ENCODE measurements at places on chromosomes 7 and 10.

- no peak for DNase-seq
Observed at GRCh38 chr7:2199956-2200583, 32.7 kb downstream of the MAD1L1 start.

GRCh38 chr10:128059266-128059981 lies 66.8 kb downstream of the MKI67 start:
- no peak for DNase-seq

DNA sequence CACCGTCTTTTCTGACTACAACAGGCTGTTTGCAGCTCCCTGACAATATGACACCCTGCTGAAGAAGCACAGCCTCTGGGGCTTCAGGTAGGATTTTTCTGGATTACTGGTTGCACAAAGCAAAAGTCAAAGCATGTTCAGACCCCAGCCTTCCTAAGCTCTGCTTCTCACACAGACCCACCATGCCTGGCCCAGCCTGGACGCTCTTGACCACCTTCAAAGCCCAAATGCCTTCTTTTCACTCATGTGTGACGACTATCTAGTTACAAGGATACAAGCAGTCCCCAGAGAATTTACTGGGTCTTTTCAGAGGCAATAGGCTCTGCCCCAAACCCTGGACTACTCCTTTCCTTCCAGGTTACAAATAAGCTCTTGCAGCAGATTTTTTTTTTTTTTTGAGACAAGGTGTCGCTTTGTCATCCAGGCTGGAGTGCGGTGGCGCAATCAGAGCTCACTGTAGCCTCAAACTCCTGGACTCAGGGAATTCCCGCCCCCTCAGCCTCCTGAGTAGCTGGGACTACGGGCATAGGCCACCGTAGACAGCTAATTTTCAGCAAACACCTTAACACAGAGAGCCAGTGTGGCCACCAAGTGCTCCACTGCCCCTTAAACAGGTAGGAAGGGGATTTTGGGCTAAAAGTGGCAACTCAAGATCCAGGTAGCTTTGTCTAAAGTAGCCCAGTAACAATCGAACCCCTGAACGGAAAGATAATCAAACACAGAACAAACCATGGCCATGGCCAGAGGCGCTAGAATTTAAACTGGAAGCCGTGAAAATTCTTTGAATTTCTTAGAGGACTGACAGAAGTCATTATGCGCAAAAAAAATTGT lies 16.2 kb downstream of the SVIL start:
- no peak for DNase-seq

GRCh38 chr10:77383861-77384553 lies 253.6 kb downstream of the KCNMA1 start:
- DNase-seq: no peak

DNA sequence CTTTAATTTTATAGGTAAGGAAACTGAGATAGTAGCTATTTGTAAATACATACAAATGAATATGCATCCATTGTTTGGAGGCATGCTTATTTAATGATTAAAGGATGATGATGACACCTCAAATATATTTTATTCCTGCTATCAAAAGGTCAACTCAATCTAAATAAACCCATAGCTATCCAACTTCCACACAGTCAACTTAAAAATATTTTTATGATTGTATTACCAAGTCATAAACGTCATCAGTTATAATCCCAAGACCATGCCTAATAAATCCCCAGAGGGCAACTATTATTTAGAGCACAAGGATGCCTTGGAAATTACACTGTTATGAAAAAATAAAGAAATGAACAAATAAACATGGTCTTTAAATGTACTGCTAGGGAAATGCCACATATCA lies 102.1 kb downstream of the MPP7 start:
- no peak for DNase-seq

GRCh38 chr10:43078986-43079273 lies 2.1 kb downstream of the RET start:
- peak; percentile 72 for DNase-seq

DNA sequence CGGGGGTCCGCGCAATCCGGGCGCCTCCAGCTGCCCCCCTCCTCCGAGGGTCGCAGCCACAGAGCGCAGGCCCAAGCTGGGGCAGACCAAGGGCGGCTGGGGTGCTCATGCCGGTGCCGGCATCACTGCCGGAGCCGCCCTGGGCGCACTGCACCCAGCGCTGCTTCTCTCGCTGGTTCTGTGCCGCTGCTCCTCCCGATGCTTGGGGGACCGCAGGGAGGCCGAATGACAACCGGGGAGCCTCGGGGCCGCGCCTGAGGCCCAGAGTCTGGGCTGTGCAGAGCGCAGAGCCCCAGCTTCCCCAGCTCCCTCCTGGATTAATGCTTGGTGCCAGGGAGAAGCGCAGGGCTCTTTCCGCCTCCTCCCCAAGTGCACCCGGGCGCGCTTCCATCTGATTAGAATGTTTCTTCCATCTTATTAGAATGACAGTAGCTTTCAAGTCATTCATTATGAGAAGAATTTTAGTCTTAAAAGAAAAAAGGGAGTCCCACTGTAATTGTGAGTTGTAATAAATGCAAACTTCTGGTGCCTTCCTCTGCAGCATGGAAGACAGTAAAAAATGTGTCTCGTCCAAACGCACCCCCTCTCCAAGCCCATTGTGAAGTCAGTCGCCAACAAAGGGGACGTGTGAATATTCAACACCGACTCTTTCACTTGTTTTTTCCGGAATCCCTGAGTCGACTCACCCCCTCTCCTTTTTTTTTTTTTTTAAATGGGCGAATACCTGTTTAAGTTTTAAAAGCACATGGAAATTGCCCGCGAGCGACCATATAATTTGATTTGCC lies 19.5 kb upstream of the PTF1A start:
- no peak for DNase-seq

DNA sequence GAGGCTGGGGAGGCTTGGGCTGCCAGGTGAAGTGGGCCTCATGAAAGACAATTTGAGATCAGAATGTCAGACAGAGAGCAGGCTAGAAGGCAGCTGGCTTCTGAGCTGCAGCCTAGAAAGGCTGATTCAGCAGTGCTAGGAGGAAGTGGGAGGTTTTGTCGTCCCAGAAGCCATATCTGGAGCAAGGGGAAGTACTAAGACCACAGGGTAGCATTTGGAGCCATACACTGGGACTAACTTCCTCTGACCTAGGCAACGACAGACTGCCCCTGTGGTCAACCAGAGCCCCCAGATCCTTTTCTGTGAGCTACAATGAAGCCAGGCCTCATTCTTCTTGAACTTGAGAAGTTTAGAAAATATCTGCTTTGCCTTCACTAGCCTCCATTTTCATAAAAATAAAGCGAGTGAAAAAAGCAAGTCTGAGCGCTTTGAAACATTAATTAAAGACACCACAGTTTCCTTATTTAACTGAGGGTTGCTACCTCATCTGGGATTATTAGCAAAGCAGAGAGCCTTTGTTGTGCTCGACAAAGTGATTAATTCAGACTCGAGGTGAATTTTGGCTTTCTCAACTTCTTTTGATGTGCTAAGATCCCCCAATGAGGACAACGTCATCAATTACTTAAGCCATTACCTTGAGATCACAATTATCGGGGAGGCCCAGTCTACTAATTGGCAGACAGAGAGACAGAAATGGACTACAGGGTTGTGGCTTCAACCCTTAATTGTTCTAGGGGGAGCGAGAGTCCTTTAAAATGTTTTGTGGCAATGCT lies 26.6 kb downstream of the TBXAS1 start:
- no peak for DNase-seq

DNA sequence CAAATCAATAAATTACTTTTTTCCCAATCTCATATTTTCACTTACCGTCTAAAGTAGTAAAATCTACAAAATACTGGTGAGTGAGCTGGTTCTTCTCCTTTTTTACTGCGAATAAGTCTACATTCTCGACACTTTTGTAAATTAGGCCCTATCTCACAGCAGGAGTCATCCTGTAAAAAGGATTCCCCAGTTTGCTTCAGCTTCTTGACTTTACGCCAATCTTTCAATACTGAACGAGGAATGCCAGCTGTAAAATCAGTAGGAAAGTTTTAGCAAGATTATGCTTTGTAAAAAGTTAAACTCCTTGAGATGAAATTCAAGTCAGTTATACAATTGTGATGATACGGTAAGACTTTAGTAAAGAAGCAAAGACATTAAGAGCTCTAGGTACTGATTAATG lies 67.3 kb downstream of the NRBF2 start:
- DNase-seq: no peak

- no peak for DNase-seq
Observed at GRCh38 chr7:129786825-129787563, 165.8 kb downstream of the UBE2H start.

GRCh38 chr10:1123198-1123597 lies 67.0 kb downstream of the WDR37 start:
- DNase-seq: no peak

DNA sequence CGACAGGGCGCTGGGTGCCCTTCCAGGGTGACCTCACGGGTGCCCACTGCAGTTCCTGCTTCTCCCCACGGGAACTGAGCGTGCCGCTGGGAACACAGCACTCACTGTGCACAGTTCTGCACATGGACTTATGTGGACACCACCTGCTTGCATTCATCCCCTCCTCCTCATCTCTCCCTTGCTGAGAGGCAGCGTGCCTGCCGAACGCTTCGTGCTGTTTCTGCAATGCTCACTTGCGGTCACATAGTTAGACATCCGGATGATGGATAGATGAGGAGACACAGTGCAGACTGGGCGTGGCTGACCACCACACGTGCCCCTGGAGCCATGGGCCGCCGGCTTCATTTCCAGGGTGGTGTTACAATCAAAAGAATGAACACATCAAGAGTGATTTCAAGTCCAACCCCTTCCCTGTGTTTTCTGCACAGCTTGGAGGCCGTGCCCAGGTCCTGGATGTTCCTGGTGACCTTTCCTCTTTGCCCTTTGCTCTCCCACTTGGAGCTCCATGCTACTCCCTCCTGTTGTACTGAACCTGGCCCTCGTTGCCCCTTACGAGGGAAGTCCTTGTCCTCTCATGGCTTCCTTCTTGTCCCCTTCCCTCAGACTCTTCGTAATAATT lies 119.4 kb downstream of the VIPR2 start:
- no peak for DNase-seq

DNA sequence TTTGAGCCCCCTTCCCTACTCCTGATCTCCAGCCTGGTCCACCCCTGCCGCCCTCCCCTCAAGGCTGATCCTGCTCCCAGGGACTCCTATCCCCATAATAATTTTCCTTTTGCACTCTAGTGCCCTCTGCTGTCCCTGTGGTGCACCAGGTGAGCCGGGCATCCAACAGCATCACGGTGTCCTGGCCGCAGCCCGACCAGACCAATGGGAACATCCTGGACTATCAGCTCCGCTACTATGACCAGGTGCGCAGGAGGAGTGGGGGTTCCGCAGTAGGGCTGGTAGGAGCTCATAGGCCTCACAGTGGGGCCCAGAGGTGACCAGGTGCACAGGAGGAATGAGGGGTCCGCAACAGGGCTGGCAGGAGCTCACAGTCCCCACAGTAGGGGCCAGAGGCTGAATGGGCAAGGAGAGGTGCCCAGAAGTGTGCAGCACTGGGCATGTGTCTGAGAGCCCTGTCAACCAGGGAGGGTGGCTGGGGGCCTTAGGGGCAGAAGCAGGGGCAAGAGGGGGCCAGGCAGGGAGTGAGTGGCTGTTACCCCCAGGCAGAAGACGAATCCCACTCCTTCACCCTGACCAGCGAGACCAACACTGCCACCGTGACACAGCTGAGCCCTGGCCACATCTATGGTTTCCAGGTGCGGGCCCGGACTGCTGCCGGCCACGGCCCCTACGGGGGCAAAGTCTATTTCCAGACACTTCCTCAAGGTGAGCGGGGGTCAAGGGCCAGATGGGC lies 11.7 kb downstream of the EPHB6 start:
- peak; percentile 66 for DNase-seq

- DNase-seq: peak; percentile 24
Observed at GRCh38 chr10:6721480-6721879, 141.4 kb upstream of the PRKCQ start.

DNA sequence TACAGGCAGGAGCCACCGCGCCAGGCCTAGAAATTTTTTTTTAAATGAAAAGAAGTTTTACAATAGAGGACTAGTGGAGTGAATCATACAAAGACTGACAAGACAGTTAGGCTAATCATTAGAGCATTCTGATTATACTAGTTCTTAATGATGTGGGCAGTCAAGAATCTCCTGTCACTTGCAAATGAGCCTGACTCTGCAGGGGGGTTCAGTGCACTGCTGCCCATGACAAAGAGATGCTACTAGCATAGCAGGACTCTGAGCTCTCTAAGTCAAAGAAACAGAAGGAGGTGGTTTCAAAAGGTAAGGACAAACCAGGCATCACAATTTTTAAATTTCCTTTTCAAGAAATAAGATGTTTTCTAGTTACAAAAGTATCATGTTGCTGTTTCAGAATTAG lies 59.0 kb downstream of the CCDC6 start:
- DNase-seq: no peak

DNA sequence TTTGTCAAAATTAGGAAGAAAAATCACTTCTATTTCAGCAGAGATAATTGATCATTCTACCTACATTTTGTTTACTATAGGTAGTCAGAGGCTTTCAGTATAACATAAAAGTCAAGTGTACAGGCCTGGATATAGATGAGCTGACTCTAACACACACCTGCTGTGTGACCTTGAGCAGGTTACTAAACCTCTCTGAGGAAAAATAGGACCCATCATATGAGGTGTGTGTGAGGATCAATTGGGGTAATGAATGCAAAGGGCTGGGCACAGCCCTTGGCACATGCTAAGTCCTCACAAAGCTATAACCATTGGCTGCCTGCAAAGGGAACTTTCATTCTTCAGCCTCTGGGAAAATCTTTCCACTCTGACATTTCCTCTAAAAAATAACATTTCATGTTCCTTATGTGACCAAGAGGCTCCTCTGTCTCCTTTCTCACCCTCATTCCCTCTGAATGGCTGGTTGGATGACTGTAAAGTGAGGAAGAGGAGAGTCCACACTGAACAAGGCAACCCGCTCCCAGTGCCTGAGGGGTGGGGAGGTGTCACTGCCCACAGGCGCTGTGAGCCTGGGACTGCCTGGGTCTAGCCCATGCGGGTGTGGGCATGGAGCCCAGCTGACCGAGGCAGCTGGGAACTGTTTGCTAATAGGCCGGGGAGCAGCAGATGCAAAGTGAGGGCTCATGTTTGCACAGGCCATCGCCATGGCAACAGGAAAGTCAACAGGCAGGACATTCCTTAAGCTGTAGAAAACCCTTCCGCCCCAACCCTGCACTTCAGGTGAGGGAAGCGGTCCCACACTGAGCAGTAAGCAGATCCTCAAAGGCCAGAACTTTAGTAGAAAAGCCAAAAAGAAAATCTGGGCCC lies 36.8 kb downstream of the MYOF start:
- DNase-seq: peak; percentile 87

- no peak for DNase-seq
Observed at GRCh38 chr7:129514683-129515082, 12.4 kb downstream of the SMKR1 start.

GRCh38 chr10:132124201-132124920 lies 58.6 kb downstream of the JAKMIP3 start:
- DNase-seq: no peak

- no peak for DNase-seq
Observed at GRCh38 chr7:646487-646886, 80.0 kb upstream of the DNAAF5 start.

DNA sequence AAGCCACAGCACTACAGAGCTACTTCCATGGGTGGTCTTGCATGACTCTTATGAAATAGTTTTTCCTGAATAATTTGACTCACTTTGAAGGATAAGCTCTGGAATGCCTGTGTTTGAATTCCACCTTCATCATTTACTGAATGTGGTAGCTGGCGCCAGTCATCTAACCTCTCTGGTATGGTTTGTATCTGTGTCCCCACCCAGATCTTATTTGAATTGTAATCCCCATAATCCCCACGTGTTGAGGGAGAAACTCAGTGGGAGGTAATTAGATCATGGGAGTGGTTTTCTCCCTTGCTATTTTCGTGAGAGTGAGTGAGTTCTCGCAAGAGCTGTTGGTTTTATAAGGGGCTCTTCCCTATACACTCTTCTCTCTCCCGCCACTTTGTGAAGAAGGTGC lies 11.2 kb upstream of the SLC13A1 start:
- DNase-seq: no peak
